Activated CD4-positive, alpha-beta T cell treated with anti-CD3 and anti-CD28 coated beads for 4 hours (primary cell): ENCODE measurements at places on chromosomes 6 and 20.

DNA sequence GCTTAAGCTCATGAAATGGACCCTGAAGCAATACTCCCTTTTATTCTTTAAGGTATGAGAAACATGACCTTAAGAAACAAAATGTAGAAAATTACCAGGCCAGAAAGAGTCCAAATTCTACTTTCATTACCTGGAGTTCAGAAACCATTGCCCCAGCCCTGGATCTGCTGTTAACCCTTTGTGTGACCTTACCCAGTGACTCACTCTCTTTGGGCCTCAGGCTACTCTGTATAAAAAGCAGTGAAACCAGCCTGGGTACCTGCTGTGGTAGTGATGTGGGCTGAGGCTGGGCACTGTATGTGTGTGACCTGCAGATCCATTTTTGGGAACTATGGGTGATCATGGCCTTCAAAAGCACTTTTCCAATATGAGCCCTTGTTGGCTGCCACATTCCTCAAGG lies 47.2 kb downstream of the SLC9A8 start:
- DNase-seq: no peak

GRCh38 chr6:5996714-5997419 lies 9.9 kb downstream of the NRN1 start:
- DNase-seq: no peak

DNA sequence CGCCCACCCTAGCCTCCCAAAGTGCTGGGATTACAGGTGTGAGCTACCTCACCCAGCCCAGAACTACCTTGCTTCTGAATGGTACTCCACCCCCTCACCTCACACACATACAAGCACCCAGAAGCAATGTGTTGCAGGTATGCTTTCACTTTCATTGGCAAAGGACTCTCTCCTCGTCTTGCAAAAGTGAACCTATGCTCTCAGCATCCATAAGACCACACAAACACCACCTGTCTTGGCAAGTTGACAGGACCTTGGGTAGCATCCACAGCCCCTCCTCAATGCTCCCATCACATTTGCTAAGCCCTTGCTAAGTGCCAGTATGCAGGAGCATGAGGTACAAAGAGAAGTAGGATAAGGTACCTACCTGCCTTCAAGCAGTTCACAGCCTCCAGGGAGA lies 3.7 kb downstream of the KIF13A start:
- no peak for DNase-seq

- no peak for DNase-seq
Observed at GRCh38 chr20:57658447-57658832, 38.2 kb upstream of the ZBP1 start.

DNA sequence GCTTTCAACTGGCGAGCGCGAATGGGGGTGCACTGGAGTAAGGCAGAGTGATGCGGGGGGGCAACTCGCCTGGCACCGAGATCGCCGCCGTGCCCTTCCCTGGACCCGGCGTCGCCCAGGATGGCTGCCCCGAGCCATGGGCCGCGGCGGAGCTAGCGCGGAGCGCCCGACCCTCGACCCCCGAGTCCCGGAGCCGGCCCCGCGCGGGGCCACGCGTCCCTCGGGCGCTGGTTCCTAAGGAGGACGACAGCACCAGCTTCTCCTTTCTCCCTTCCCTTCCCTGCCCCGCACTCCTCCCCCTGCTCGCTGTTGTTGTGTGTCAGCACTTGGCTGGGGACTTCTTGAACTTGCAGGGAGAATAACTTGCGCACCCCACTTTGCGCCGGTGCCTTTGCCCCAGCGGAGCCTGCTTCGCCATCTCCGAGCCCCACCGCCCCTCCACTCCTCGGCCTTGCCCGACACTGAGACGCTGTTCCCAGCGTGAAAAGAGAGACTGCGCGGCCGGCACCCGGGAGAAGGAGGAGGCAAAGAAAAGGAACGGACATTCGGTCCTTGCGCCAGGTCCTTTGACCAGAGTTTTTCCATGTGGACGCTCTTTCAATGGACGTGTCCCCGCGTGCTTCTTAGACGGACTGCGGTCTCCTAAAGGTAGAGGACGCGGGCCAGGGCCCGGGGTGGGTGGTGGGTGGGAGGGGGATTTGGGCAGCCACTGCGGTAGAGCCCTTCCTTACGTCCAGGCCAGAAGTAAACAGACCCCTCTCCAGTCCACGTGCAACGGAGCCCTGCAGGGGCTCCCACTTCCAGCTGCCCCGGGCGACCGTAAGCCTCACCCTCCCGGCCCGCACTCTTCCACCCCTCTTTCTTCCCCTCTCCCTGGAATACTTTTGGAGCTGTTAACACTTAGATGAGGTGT lies 998 bp downstream of the BMP2 start:
- DNase-seq: no peak

DNA sequence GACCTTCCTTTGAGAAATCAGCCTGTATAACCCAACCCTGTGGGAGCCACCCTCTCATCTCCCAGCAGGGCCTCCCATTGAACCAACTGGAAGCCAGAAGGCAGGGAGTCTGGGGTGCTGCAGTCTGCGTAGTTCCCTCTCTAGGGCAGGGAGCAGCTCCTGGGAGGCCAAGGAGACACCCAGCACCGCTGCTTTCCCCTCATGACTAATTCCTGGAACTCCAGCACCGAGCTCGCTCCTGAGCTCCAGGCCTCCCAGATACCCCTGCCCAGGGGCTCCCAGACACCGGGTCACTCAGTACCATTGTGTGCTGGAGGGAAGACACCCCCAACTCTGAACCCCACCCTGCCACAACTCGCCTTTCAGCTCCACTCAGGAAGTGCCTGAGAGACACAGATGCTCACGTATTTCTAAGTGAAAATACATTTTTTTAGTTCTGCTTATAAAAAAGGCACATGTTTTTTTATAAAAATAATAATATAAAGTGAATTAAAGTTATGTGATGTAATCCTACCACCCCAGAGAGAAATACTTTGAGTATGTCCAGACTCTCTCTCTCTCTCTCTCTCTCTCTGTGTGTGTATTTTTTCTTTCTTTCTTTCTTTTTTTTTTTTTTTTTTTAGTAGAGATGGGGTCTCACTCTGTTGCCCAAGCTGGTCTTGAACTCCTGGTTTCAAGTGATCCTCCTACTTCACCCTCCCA lies 17.5 kb downstream of the PIM1 start:
- DNase-seq: no peak

DNA sequence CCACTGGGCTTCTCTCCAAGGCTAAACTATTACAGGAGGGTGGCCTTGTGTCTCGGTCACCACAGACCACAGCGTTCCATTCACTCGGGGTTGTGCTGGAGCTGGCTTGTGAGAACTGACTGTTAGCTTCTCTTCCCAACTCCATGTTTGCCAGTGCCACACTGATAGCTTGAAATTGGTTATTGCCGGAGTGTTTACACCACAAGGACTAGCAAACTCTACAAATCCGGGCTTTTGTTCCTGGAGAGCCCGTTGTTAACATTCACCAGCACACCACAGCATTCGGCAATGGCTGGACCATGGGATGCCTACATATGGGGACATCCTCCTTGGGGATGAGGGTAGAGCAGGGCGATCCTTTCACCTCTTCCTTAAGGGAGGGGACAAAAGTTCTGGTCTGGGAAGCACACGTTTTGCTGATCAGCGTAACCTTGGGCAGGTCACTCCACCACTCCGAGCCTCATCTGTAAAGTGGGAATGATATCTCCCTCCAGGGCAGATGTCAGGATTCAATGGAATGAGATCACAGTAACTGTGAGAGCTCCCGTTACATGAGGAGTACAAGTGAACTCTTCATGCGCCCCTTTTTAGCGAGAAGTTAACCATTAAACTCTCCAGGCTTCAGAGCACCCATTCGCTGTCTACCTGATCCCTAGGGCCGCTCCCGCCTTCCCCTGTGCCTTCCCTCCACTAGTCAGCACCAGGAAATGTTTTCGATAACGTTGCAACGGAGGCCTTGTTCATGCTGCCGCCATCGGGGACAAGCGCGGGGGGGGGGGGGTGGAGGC lies 41.7 kb upstream of the TTPAL start:
- DNase-seq: no peak

GRCh38 chr6:4113649-4114048 lies 21.7 kb downstream of the ECI2 start:
- no peak for DNase-seq

- peak; percentile 13 for DNase-seq
Observed at GRCh38 chr20:35773154-35773751, 1.4 kb downstream of the PHF20 start.

DNA sequence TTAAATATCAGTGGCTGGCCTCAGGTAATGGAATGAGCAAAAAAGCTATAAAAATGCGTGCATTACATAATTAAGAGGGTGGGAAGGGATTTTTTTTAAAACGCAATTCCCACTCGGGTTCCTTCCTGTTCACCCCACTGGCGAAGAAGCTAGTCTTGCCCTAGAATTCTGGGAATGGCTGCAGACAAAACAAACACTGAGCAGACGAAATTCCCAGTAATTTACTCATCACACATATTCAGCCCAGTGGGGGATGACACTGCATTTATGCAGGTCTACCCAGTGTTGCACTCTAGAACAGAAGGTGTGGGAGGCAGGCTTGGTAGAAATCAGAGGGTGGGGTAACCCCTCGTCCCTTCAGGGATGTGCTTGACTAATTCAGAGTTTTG lies 2695.0 kb upstream of the DEFB115 start:
- DNase-seq: no peak

- no peak for DNase-seq
Observed at GRCh38 chr6:160254467-160255312, 3.9 kb downstream of the SLC22A2 start.

DNA sequence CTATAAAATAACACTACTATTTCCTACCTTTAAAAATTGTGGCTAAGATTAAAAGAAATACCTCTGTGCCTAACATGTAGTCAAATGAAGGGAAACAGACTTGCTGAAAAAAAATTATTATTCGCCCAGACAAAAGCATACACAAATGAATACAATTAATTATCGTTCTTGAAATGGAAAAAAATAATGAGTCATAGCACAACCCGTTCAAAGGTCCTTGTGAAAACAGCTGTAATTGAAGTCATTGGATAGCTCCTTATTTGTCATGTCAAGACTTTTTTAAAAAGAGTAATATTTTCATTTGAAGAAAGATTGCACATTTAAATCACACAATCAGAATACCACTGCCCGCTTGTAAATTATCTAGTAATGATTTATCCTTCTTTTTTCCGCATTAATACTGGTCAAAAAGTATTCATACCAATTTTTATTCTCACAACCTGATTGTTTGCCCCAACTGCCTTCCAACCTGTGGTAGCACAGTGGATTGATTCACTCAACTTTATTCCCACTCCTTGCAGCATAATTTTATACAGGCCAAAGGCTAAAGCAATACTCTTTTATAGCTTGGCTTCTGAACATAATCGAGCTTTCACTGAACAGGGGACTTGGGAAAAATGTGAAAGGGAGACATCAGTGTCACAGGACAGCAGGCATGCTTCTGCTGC lies 655.2 kb upstream of the MAP3K7 start:
- no peak for DNase-seq

DNA sequence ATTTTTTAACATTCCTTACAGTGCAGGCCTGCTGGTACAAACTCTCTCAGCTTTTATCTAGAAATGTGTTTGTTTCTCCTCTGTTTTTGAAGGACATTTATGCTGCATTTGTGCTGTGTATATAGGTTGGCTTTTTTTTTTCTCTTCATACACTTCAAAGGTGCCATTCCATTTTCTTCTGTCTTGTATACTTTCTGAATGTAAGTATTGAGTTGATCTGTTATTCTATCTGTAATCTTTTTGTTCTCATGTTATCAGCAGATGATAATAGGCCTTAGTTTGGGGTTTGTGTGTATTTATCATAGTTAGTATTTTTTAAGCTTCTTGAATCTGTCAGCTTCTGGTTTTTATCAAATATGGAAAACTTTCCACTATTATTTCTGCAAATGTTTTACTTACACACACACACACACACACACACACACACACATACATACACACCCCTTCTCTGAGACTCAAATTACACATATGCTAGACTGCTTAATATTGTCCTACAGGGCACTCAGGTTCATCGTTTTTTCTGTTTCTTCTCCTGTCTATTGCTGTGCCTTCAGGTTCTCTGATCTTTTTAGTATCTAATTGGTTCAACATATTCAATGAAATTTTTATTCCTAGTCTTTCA lies 74.6 kb downstream of the RPP40 start:
- DNase-seq: no peak

DNA sequence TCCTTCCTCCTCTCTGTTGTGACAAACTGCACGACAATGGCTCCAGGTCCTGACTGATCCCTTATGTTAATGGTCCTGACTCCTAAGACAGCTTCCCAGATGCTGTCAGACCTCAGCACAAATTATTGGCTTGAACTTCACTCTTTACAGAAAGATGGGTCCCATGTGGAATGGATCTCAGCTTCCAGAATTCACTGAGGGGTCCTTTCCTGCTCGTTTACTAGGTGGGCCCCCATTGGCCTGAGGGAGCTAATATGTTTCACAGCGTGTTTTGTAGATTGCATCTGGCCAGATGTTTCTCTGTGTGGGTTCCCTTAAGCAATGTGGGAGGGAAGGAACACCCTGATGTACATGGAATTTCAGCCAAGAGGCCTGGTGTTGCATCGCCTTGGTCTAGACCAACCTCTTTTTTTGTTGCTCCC lies 826.6 kb downstream of the MAFB start:
- DNase-seq: no peak

DNA sequence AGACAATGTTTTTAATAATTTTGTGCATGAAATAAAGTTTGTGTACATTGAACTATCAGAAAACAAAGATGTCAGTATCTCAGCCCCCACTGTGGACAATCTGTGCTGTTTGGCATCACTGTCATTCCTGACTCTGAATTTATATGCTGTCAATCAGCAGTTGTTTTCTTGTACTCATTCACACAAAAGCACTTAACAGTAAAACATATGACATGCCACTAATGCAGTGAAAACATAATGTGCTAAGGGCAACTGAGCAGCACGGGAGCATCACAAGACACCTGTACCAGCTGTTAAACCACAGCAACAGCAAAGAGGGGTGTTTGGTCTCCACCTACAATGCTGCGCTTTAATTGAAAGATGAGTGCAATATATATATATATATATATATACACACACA lies 647.8 kb upstream of the SLC35B3 start:
- DNase-seq: no peak

DNA sequence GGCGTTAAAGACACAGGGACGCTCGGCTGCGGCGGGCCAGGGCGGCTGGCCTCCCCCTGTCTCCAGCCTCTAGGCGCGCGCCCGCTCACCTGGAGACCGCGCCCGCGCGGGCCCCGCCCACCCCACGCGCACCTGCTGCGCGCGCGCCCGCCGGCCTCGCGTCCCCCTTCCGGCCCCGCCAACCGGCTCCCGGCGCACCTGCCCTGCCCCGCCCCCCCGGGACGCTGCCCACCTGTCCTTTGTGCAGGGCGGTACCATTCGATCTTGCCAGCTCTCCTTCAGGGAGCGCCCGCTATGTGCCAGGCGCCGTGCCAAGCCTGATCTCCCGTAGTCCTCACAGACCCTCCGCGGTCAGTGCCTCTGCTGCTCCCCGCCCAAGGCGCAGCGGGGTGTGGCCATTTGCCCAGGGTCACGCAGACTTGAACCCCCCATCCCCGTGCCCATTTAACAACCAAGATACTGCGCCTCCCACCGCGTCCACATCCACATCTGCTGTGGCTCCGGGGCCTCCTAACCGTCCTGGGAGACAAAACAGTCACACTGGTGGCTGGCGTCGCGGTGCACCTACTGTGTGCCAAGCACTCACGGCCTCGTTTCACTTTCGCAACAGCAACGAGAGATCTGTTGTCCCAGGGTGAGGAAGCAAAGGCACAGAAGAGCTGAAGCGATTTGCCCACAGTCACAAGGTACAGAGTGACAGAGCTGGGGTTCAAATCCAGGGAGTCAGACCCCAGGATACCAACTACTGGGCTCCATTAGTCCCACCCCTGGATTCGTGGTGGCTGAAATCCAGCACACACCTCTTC lies 48.1 kb downstream of the NOL4L start:
- DNase-seq: peak; percentile 43

- DNase-seq: peak; percentile 76
Observed at GRCh38 chr6:111087106-111087835, at the start of gene SLC16A10. Gene SLC16A10, plus strand, starts transcription at chr6:111087503. Its CDS starts 250 bp downstream, at chr6:111087753.
